ENCODE measurements at places on chromosomes 6 and 20.

GRCh38 chr6:56003616-56004015 is 128.2 kb upstream of the BMP5 start:
- DNase-seq: no peak

GRCh38 chr20:21182832-21183563 is 57.1 kb downstream of the KIZ start:
- no peak for DNase-seq

- no peak for DNase-seq
Measured at GRCh38 chr6:90231798-90232197, 64.8 kb downstream of the BACH2 start.

- no peak for DNase-seq
Measured at GRCh38 chr6:96223695-96224094, 207.9 kb downstream of the FUT9 start.

DNA sequence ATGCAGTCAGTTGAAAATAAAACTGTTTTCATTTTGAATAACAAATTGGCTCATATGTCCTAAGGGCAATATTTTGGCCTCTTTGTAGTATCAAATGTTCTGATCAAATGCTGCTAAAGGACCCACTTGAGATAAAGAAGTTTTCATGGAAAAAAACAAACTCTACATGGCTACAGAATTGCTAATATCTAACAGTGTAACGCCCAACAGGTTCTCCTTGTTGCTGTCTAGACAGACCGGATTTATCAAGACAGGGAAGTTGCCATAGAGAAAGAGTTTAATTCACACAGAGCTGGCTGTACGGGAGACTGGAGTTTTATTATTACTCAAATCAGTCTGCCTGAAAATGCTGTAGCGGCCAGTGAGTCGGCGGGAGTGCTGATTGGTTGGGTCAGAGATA is 19.4 kb upstream of the MAN1A1 start:
- DNase-seq: no peak

- DNase-seq: no peak
Measured at GRCh38 chr20:38085026-38085425, 51.5 kb downstream of the RPRD1B start.

DNA sequence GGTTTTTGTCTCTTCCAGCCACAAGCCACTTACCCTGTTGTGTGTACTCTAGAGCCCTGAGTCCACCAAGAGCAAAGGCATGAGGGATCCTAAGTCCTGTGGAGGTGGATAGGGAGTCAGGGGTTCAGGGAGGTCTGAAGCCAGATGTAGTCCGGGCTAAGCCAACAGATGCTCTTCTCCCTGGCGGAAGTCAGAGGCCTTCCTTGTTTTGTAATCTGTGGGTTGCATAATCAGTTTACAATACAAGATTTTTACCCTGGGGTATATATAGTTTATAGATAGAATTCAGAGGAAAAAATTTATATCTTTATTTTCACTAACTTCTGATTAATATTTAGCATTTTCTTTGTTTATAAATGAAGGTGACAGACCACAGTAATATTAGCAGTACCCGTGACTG is 9.2 kb downstream of the LAMP5 start:
- no peak for DNase-seq

DNA sequence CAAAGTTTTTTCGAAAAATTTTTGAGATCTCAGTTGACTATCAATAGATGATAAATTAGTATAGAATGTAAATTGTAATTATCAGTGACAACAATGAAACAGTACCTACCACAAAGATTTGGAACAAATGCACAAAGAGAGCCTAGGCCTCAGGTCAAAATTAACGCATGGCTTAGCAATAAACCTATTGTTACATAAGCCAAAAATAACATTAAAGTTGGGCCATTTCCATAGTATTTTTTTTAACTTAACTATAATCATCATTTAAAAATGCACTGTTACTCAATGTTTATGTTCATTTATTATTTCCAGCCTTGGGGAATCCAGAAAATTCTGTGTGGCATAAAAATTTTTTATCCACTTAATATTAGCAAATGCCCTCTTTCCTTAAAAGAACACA is 117.0 kb downstream of the EPB41L2 start:
- no peak for DNase-seq

- no peak for DNase-seq
Measured at GRCh38 chr6:11069760-11070159, 23.9 kb upstream of the SMIM13 start.

GRCh38 chr6:99424761-99425646 is at the start of gene PNISR:
Gene PNISR, minus strand, starts transcription at chr6:99425308. Its CDS starts 10,649 bp downstream, at chr6:99414659.
- peak; percentile 92 for DNase-seq

DNA sequence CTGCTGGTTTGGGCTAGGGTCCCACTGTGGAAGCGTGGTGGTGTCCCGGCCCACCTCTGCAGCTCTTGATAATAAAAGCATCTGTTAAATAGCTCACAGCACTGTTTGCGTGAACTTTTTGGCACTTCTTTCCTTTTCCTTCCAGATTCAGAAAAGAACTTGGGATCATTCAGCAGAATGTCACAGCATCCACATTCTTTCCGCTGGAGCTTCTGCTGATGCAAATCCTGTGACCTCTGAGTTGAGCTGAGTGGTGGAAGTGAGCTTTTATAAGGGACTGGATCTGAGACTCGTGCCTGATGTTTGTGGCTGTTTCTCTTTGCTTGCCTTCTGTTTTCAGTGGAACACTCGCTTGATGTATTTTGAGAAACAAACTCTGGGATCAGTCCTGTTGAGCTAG is 3.9 kb downstream of the OSBPL2 start:
- DNase-seq: no peak

- DNase-seq: no peak
Measured at GRCh38 chr20:56845546-56846086, 216.5 kb downstream of the TFAP2C start.

Measured in CMK (cell line).